CMK (cell line): ENCODE measurements at places on chromosomes 2 and 18.

- no peak for DNase-seq
Measured at GRCh38 chr2:188576651-188577050, 285.0 kb downstream of the GULP1 start.

DNA sequence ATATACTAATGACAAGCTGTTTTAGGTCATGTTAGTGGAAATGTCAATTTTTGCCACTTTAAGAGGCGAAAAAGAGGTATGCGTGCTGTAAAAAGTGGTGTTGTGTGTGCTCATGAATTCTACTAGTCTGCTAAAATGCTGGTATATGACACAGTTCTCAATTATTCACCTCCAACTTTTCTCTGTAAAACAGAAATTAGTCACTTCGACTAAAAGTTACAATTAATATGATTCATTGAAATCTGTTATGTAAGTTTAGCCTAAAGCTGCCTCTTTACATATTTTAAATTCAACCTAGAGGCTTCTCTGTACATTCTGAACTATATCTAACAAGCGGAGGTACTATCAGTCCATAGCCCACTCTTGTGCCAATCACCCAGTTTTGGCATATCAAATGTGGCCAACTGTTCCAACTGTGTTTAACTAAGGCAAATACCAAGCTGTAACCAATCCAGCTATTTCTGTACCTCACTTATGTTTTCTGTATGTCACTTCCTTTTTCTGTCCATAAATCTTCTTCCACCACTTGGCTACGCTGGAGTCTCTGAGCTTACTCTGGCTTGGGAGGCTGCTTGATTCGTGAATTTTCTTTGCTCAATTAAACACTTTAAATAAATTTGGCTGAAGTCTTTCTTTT is 20.8 kb downstream of the BAZ2B start:
- no peak for DNase-seq

DNA sequence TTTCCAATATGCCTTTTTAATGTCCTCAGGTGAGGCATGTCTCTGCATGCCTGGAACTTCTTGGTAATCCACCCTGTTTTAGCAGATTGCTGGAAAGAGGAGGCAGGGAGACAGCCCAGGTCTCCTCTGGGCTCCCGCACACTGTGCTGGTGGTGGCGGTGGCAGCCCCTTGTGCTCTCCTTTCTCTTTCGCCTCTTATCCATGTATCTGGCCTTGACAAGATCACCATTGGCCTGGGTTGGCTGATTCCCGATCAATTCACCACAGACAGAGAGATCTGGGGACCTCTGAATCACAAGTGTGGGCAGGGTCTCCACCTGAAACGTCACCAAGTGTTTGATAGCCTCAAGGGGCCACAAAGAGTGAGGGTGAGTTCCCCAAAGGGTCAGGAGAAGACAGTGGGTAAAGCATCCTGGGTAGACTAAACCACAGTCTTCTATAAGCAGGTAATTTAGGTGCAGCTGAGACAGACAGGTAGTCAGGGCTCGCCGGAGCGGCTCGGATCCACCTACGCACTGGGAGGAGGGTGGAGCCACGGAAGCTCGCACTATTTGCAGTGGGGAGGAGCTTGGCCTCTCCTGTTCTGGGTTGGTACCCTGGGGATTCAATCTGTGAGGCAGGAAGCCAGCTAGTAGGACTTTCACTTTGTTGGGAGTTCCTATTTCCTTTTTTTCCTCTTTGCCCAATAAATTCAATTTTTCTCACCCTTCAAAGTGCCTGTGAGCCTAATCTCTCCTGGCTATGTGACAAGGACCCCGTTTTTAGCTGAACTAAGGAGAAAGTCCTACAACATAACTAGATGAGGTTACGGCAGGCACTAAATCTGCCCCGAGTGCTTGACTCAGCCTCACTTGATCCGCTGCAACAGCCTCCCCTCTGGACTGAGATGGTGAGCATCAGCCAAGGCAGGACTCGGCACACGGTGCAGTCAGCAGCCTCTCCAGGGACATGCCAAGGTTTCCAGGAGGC is 57.6 kb downstream of the SLC4A3 start:
- no peak for DNase-seq

- DNase-seq = no peak
Measured at GRCh38 chr2:142868229-142868762, 9.2 kb upstream of the KYNU start.

DNA sequence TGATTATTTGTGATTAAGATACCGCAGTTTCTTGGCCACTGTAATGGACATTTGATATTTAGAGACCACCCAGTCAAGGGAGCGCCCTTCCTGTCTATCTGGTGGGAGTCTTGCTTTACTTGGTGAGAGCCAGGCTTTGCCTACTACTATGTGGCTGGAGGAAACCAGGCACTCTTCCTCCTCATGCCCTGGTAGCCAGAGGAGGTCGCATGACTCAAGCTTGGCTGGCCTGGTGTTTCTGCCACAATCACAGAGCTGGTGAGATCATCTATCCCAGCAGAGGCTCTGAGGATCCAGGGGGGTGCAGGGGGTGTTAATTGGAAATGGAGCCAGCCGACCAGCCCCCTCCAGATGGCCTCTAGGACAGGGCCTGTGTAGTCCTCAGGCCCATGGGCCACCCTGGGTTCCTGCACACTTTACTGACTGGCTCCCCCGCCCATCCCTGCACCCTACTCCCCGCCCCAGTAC is 46.8 kb upstream of the BIN1 start:
- no peak for DNase-seq

DNA sequence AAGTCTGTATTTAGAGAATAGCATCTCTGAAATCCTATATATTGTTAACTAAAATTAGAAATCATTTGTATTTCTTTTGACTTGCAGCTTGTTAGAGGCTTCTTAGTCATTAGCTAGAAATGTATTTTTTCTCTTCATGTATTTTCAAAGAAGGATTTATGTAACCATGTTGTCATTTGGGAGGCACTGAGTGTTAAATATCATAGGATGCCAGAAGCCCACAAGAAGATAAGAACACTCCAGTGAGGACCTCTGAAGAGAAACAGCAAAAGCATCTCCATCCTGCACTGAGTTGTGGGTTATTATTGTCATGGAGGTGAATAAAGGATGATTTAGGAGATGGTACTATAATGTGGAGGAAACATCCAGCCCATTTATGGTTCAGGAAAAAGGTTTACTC is 93.5 kb downstream of the UBE2E3 start:
- no peak for DNase-seq

GRCh38 chr2:72573232-72573631 is 252.6 kb downstream of the EXOC6B start:
- DNase-seq = no peak

DNA sequence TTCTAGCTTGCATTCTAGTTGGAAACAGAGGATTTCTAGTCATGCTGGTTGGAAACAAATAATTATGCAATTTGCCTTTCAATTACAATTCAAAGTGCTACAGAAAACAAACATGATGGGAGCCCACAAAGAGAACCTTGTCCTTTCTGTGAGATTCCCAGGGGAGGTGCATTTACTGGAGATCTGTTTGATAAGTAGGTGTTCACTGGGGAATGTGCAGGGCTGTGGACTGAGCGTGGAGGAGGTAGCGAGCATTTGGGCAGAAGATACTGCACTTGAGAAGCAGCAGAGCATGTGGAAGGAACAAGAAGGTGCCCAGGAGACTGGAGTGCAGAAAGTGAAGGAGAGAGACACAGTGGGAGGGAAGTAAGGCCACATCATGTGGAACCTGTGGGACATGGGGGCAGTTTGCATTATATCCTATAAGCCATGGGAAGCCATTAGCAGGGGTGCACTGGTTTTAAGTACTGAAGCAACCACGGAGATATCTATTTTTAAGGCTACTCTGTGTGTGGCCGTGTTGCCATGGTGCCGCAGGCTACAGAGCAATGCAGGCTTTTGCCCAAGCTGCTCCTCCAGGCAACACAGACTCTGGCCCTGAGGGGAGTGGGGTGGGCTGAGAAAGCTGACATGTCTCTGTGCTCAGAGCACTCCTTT is 154.0 kb downstream of the ANTXR1 start:
- no peak for DNase-seq

DNA sequence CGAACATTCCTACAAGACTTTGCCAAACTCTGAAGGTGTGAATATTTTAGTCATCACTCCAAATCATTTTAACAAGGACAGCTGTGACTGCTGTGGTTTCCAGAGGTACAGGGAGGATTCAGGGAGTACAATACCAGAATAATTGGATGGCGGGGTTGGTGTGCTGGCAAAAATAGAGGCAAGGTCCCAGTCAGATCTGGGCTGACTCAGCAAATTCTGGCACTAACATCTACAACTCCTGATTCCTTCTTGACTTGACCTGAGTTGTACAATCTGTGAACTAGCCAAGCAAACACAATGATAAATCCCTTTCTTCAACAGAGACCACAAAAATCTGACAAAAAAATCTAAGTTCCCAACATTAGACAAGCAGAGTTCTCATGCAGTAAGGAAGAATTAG is 40.4 kb downstream of the RMP24 start:
- no peak for DNase-seq

- no peak for DNase-seq
Measured at GRCh38 chr2:71072492-71072891, 4.0 kb downstream of the NAGK start.
